ENCODE measurements at places on chromosomes 13 and 19.

DNA sequence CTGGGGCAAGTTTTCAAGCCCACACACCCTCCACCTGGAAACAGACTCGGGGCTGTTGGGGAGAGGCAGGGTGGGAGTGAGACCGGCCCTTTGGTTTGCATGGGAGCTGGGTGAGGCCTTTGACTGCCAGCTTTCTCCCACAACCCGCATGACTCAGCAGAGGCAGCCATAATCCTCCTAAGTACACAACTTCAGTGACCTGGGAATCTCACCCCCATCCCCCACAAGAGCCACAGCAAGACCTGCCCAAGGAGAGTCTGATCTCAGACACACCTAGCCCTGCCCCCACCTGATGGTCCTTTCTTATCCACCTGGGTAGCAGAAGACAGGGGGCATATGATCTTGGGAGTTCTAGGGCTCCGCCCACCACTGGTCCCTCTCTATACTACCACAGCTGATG is 1615.4 kb downstream of the EFNB2 start:
- no peak for DNase-seq

DNA sequence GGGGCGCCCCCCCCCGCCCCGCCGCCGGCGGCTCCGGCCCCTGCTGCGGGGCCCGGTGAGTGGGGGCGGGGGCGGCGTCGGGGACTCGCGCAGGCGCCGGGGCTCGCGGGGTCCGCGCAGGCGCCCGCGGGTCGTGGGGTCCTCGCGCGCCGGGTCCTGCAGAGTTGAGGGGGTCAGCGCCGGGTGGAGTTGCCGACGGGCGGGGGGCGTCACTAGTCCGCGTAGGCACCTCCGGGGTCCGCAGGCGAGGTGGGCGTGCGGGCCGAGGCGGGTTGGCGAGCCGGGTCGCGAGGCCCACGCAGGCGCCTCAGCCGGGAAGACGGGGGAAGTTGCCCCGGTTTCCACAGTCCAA is 365 bp downstream of the PPP6R1 start:
- DNase-seq, result no peak

- DNase-seq, result no peak
Measured at GRCh38 chr13:28611654-28612131, 47.2 kb upstream of the POMP start.

GRCh38 chr13:95049772-95050171 is 251.5 kb downstream of the ABCC4 start:
- no peak for DNase-seq

DNA sequence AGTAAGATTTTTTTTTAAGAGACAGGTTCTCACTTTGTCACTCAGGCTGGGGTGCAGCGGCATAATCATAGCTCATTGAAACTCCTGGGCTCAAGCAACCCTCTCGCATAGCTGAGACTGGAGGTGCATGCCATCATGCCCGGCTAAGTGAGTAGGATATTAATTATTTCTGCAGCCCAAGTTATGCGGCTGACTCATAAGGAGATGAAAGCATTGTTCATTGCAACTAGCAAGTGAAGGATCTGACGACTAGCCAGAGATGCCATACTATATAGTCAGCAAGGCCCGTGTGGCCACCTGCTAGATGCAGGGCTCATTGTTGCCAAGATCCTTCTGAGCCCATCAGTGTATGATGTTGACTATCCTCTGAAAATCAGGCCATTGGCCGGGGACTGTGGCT is 45.2 kb downstream of the ABCC4 start:
- peak; percentile 91 for DNase-seq

GRCh38 chr19:6060600-6061375 is 49.5 kb downstream of the RFX2 start:
- peak; percentile 28 for DNase-seq

DNA sequence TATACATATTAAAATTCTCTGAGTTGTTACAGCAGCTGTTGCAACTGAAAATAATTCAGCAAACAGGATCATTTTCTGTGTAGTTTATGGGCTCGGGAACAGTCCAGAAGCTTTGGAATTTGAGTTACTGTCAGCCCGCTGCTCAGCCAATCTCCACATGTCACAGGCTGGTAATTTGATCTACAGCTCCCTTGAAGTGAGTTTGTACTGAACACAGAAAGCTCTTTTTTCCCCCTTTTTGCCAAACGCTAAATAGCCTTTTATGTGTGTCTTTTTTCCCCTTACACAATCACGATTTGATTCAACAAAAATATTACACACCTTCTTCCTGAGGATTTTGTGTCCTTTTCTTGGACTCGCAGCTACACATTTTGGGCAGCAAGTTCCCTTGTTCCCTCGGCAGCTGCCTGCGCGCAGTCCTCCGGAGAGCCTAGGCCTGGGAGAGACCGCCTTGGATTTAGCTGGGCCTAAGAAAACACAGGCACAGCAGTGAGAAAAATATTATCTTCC is 371.4 kb downstream of the KCNRG start:
- no peak for DNase-seq

DNA sequence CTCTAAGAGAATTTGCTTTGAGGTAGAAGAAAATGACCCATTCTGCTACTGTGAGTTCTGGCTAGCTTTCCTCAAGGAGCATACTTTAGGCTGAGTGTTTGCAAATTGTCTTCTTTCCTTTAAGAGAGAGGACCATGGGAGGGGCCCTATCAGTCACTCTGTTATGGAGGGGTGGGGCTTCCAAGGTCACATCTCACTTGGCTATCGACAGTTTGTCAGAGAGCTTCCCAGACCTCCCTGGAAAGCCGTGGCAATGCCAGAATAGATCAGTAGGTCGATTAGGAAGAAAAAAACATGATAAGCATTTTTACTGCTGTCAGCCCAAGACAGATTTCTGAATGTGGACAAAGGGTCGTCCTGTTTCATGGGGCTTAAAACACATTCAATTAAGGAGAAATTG is 93.3 kb downstream of the OXGR1 start:
- DNase-seq, result no peak

- DNase-seq, result peak; percentile 56
Measured at GRCh38 chr13:114131583-114132418, 622 bp downstream of the RASA3 start.

GRCh38 chr13:23705583-23705982 is 135.4 kb downstream of the TNFRSF19 start:
- no peak for DNase-seq

DNA sequence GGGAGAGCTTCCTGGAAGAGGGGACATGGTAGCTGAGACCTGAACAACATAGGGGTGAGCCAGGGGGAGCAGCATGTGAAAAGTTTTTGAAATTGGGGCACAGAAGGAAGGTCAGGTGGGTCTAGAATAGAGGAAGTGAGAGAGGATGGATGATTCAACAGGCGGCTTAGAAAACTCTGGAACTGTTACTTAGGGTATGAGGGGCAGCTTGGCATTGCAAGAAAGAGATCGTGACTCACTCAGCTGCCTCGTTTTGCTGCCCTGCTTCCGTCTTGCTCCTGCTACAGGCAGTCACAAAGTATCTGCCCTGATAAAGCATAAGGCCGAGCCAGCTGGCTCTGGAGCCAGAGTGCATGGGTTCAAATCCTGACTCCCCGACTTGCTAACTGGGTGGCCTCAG is 1.3 kb upstream of the CEACAM20 start:
- no peak for DNase-seq

DNA sequence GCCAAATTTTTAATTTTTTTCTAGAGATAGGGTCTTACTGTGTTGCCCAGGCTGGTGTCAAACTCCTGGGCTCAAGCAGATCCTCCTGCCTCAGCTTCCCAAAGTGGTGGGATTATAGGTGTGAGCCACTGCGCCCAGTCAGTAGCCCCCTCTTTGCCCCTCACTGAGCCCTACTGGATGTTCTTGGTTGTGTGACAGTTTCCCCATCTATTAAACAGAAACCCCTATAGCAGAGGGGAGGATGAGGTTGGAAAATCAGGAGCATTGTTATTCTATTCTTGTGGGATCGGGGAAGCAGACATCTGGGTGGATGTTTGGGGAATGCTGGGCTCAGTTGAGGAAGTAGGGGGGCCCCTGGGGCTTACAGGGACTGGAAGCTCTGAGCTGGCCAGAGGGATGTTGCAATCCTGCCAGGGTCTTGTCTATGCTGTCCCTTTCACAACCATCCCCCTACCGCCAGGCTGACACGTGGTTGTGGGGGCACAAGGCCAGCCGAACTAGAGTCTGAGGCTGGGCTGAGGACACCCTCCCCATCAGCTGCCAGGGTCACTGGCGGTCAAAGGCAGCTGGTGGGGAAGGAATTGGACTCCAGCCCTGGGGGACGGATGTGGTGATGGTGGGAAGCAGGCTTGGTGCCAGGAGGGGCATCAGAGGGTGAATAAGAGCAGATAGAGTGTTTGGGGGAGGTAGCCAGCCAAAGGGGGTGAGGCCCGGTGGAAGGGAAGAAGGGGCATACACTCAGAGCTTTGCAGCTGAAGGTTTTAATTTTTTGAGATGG is 10.9 kb downstream of the APOC1 start:
- no peak for DNase-seq

DNA sequence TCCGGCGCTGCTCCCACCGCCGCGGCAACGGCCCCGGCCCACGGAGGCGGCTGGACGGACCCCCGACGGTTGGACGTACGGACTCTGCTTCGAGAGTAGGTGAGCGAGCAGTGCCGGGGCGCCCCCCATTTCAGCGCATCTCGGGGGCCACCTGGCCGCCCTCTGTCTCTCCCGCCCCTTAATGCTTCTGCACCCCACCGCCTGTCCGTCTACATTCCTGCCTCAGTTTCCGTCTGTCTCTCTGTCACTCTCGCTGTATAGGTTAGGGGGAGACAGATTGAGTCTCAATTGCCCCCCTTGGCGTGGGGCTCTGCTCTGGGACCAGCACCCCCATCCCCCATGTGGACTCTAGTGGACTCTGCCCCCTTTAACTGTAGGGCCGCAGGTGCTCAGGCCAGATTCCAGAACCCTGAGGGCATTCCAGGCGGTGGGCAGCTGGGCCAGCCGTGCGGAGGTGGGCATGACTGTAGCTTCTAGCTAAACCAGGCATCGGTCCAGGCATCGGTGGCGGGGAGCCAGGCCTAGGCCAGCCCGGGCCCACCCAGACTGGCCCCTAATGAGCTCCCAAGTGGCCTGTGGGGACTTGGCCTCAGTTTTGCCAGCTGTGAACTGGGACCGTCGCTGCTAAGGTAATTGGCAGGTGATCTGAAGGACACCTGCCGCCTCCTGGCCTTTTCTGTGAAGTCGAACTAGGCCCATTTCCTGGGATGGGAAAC is 373 bp downstream of the TNFAIP8L1 start:
- DNase-seq, result no peak

DNA sequence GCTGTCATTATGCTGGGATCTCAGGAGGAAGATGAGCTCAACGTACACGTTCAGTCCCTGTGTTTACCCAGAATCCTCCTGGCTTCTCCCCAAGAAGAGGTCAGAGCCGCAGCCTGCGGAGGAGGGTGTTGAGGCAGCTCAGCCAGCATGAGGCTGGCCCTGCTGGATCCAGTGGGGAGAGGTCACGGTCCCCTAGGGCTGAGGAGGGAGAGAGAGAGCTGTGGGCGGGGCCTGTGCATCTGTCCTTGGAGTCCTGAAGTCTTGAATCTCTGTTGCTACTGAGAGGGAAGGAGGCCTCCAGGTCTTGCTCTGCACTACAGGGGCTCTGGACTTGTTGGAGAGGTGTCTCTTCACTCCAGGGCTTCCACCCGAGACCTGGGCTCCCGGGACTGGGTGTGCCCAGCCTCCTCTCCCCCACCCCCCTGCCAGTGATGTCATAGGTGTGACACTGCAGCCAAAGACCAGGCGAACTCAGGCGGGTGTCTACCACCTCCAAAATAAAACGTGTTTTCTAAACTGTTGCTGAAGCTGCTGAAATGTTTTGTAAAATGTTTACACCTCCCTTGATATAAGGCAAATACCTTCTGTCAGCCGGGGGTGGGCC is 77.9 kb upstream of the KCTD15 start:
- no peak for DNase-seq

DNA sequence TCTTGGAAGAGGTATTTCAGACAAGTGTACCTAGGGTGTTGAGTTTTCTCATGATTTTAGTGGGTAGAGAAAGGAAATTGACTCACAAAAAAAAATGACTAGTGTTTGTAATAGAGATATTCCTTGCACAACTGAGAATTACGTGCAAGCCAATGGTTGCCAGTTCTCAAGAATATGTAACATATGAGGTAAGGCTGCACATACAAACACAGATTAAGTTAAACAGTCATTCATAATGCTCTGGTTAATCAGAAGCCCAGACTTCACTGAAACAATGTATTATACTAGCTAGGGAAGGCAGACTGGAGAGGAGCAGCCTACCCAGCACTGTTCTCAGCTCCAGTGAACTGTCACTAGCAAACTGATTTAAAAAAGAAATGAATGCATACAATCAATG is 418.3 kb downstream of the DIAPH3 start:
- no peak for DNase-seq

- no peak for DNase-seq
Measured at GRCh38 chr13:38703255-38703654, 16.4 kb downstream of the FREM2 start.

DNA sequence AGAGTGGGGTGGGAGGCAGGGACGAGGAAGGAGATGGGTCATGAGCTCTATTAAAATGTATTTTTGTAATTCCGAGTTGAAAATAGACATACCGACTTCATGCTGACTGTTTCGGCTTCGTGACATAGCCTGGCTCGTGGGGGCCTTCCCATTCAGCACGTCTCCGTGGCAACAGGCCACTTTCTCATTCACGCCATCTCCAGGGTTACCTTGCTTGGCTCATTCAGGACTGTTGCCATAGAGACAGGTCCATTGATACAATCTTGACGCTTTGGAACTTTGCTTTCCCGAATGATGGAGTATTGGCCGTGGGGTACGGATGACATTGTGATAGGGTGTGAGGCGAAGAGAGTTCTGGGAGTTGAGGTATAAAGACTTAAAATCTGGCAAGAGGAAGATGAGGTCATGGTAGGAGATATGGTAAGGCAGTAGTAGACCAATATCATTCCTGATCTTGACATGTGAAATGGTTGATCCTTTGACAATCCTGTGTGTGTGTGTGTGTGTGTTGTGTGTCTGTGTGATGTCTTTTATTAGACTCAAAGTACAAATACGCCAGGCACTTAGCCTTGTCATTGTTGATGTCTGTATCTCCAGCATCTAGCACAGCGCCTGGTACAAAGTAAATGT is 97.3 kb downstream of the CACNA1A start:
- no peak for DNase-seq

GRCh38 chr19:17213334-17213733 is 1.8 kb upstream of the USE1 start:
- DNase-seq, result no peak

- DNase-seq, result peak; percentile 62
Measured at GRCh38 chr19:42468273-42468796, 25.6 kb upstream of the CXCL17 start.

- no peak for DNase-seq
Measured at GRCh38 chr13:63198071-63198470, 1782.4 kb upstream of the PCDH20 start.

DNA sequence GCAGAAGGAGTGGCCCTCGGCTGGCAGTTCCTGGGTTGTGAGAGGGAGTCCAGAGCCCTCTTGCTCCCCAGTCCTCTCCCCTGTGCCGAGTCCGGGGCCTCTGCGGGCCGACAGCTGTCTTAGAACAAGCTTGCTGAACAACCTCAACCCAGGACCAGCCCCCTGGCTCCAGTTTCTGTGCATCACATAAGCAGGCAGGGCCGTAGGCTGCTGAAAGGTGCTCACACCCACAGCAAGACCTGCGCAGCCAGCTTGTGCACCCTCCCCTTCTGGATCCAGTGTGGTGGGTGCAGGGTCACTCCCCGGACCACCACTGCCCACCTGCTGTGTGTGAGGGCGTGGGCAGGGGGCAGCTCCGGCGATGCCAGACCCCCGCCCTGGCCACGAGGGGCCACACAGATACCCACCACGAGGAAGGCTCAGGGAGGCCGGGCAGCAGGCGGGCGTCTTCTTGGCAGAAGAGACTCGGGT is 25.2 kb upstream of the F7 start:
- DNase-seq, result no peak
